ENCODE measurements at places on chromosomes 16 and 17.
A peak's percentile ranks its signal among the peaks of the same experiment; 100 is the strongest.

DNA sequence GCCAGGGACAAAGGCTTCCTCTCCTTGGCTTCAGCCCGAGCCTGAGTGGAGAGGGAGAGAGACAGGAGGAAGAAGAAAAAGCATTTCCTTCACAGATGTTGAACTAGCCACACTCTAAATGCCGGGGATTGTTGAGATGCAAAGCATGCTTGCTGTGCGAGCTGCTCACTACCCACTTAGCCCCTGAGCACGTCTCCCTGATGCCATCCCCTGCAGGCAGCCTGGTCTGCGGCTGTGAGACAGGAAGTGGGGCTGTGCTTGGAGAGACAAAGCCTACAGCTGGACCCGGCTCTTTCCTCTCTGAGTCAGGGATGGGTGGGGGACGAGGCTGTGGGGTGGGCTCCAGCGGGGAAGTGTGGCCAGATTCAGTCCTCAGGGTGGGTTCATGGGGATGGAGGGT lies 13.7 kb downstream of the WNT9B start:
- DNase-seq, result no peak

DNA sequence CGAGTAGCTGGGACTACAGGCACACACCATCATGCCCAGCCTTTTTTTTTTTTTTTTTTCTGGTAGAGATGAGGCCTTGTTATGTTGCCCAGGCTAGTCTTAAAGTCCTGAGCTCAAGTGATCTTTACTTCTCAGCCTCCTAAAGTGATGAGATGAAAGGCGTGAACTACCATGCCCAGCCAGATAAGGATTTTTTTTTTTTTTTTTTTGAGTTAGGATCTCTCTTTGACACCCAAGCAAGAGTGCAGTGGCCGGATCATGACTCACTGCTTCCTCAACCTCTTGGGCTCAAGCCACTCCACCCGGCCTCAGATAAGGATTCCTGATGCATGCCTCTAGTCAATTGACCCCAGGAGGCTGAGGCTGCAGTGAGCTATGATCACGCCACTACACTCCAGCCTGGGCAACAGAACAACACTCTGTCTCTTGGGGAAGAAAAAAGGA lies 11.2 kb upstream of the PLEKHG4 start:
- no peak for DNase-seq

DNA sequence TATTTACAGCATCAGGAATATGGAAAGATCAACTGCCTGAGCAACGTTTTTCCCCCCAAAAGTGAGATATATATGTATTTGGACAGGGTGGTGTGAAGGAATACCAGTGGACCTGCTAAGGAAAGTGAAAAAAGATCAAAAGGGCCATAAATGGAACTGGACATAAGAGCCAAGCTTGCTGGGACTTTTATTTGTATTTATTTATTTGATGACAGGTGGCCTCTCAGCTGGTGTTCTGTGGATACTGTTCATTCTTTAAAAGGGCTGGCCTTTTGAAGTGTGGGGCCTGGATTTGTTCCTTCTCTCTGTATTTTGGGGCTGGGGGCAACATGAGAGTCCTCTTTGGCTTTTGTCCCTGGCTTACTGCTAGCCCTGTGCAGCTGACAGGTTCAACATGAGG lies 306.6 kb upstream of the N4BP1 start:
- no peak for DNase-seq

GRCh38 chr16:4328046-4328781 lies 12.3 kb downstream of the GLIS2 start:
- DNase-seq, result peak; percentile 57

GRCh38 chr17:17683710-17684365 lies 2.6 kb downstream of the RAI1 start:
- no peak for DNase-seq

GRCh38 chr17:28141313-28141712 lies 98.8 kb downstream of the NLK start:
- DNase-seq, result no peak

GRCh38 chr17:73841431-73842060 lies 197.3 kb upstream of the SDK2 start:
- DNase-seq, result peak; percentile 19

GRCh38 chr17:56884483-56885311 lies 29.2 kb downstream of the TRIM25 start:
- no peak for DNase-seq

- DNase-seq, result no peak
These were observed 57.2 kb downstream of the TBC1D16 start for GRCh38 chr17:79978548-79978855.

GRCh38 chr16:86619239-86619794 lies 41.0 kb downstream of the FOXL1 start:
- DNase-seq, result no peak

GRCh38 chr16:28326881-28327610 lies 34.7 kb downstream of the SBK1 start:
- peak; percentile 67 for DNase-seq

DNA sequence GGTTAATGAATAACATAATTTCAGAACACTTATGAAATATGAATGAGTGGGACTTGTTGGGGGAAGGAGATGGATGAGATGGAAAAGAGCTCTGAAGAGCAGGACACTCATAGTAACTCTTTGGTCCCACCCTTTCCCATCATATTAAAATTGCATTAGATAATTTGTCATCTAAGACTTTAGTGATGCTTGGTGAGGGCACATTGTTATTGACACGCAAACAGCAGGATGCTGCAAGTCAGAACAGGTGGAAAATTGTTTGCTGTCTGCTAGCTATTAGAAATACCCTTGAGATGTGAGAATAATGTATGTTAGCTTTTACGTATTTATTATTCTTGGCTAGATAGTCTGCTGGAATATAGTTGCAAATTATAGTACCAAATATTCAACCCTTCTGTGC lies 75.7 kb downstream of the TANC2 start:
- no peak for DNase-seq

GRCh38 chr16:28845293-28845692 lies 855 bp downstream of the TUFM start:
- DNase-seq, result peak; percentile 36

- DNase-seq, result no peak
These were observed 8.1 kb upstream of the HS3ST6 start for GRCh38 chr16:1926271-1926670.
